ENCODE measurements at places on chromosomes 6 and 20.

DNA sequence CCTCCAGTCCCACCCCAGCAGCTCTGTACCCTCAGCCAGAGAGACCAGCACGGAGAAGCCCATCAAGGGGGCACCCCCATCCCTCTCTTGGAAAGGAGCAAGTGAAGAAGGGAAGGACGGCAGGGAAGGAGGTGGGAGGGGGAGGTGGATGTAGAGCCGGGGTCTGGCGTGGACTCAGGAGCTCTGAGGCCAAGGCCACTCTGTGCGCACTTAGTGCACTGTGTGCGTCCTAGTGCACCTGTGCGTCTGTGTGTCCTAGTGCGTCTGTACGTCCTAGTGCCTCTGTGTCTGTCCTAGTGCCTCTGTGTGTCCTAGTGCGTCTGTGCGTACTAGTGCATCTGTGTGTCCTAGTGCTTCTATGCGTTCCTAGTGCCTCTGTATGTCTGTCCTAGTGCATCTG lies 54.2 kb downstream of the DSTN start:
- H3K4me1 ChIP-seq: peaks cover 8% of the 10 kb centered on the region
- H3K36me3 ChIP-seq: peaks cover 7% of the 10 kb centered on the region
- no peaks in the 10 kb centered on the region for H3K27me3 ChIP-seq
- DNase-seq: no peak
- no peak overlapping the region for H3K27ac ChIP-seq

- H3K27me3 ChIP-seq: no peaks in the 10 kb centered on the region
- H3K36me3 ChIP-seq: peaks cover 8% of the 10 kb centered on the region
- H3K4me1 ChIP-seq: peaks cover 47% of the 10 kb centered on the region
- peak overlapping the region; percentile 99 for H3K4me3 ChIP-seq
Observed at GRCh38 chr20:3890999-3891929, 2.1 kb downstream of the PANK2 start.

GRCh38 chr6:35419417-35419816 lies 32.7 kb upstream of the FANCE start:
- no peak overlapping the region for H3K4me3 ChIP-seq
- peaks cover 22% of the 10 kb centered on the region for H3K4me1 ChIP-seq
- no peak overlapping the region for H3K27ac ChIP-seq
- DNase-seq: no peak

DNA sequence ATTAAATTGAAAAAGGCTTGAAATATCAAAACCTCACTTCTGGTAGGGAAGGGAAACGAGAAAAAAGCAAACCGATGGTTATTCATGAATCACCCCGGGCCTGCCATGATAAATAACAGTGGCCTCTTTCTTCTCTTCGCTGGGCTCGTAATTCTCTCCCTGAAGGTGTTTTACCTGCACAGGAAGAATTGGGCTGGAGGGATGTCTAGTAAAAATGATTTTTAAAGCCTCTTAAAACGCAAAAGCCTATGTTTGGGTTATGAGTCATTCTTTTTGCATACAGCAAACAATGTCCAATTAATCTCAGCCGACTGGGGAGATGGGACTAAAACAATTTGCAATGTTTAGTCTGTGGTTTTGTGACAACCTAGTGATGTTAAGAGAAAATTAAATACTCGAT lies 16.8 kb downstream of the LINC00237 start:
- H3K4me1 ChIP-seq: peaks cover 3% of the 10 kb centered on the region
- H3K27ac ChIP-seq: no peak overlapping the region
- no peak overlapping the region for H3K4me3 ChIP-seq
- H3K27me3 ChIP-seq: peaks cover 82% of the 10 kb centered on the region

DNA sequence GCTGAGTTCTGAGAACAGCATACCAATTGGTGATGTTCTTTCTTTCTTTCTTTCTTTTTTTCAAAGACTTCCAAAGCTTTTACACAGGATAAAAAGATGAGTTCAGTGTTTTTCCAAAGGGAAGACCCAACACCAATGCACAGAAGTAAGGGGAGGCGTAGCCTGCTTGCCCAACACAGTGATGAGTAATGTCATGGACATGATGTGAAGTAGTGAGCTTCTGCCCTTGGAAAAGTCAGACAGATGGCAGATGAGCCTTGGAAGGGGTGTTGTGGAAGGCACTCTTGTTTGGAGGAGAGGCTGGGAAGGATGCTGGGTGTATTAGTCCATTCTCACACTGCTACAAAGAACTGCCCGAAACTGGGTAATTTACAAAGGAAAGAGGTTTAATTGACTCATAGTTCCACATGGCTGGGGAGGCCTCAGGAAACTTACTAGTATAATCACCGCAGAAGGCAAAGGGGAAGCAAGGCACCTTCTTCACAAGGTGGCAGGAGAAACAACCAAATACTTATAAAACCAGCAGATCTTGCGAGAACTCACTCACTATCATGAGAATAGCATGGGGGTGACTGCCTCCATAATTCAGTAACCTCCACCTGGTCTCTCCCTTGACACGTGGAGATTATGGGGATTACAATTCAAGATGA lies 12.6 kb downstream of the LRP11 start:
- H3K36me3 ChIP-seq: no peaks in the 10 kb centered on the region
- no peak for DNase-seq
- no peaks in the 10 kb centered on the region for H3K27me3 ChIP-seq
- H3K4me1 ChIP-seq: peaks cover 12% of the 10 kb centered on the region
- peak overlapping the region; percentile 47 for H3K27ac ChIP-seq

GRCh38 chr6:15427331-15428070 lies 181.6 kb downstream of the JARID2 start:
- no peaks in the 10 kb centered on the region for H3K27me3 ChIP-seq
- peak overlapping the region; percentile 51 for H3K27ac ChIP-seq
- H3K4me1 ChIP-seq: peaks cover 49% of the 10 kb centered on the region
- no peaks in the 10 kb centered on the region for H3K36me3 ChIP-seq
- no peak overlapping the region for H3K4me3 ChIP-seq

GRCh38 chr6:142929751-142930358 lies 15.1 kb downstream of the HIVEP2 start:
- H3K4me1 ChIP-seq: peaks cover 57% of the 10 kb centered on the region
- peaks cover 2% of the 10 kb centered on the region for H3K36me3 ChIP-seq
- H3K4me3 ChIP-seq: peak overlapping the region; percentile 78
- no peaks in the 10 kb centered on the region for H3K27me3 ChIP-seq
- no peak for DNase-seq
- peak overlapping the region; percentile 98 for H3K27ac ChIP-seq

DNA sequence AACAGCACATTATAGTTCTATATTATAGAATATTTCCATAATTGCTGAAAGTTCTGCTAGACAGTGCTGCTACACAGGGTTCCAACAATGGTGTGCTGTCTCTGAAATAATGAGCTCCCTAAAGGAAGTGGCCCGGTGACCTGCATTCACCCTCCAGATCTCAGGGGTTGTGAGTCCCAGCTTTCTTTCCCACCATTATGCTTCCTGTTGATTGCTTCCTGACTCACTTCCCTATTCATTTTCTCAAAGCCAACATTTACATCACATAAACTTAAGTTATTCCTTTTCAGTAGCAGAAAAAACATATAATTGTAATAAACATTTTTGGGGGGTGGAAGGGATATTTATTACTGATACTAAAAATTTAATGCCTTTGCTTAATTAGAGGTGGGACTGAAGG lies 12.9 kb upstream of the CCN6 start:
- no peak overlapping the region for H3K4me3 ChIP-seq
- no peaks in the 10 kb centered on the region for H3K36me3 ChIP-seq
- peaks cover 15% of the 10 kb centered on the region for H3K4me1 ChIP-seq
- no peak for DNase-seq

GRCh38 chr20:10861090-10861489 lies 187.3 kb upstream of the JAG1 start:
- no peak for DNase-seq
- no peaks in the 10 kb centered on the region for H3K27me3 ChIP-seq
- no peaks in the 10 kb centered on the region for H3K4me1 ChIP-seq
- no peak overlapping the region for H3K4me3 ChIP-seq

GRCh38 chr20:48808382-48809034 lies 19.3 kb downstream of the PREX1 start:
- peaks cover 11% of the 10 kb centered on the region for H3K36me3 ChIP-seq
- no peaks in the 10 kb centered on the region for H3K27me3 ChIP-seq
- H3K27ac ChIP-seq: peak overlapping the region; percentile 76
- DNase-seq: no peak

DNA sequence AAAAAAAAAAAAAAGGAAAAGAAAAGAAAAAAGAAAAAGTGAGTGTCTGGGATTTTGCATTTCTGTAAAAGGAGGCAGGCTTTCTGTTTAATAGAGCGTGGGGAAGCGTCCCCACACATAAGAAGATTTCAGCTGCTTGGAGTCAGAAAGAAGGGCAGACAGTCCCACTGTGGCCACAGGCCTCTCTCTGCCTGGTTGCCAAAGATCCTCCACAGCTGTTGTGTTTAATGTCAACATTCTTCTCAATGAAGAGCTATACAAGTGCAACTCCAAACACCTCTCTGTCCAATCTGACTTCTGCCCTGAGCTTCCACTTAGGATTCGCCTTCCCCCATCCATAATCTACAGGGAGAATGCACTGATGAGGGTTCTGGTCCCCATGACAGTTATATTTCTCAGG lies 64.3 kb upstream of the MLN start:
- DNase-seq: no peak
- no peak overlapping the region for H3K4me3 ChIP-seq
- H3K4me1 ChIP-seq: peaks cover 8% of the 10 kb centered on the region
- peaks cover 27% of the 10 kb centered on the region for H3K27me3 ChIP-seq
- no peak overlapping the region for H3K27ac ChIP-seq
